Activated naive CD4-positive, alpha-beta T cell (primary cell): ENCODE measurements at places on chromosomes 3 and 15.

- DNase-seq: no peak
These were observed 21.1 kb upstream of the CMTM8 start for GRCh38 chr3:32217339-32217738.

DNA sequence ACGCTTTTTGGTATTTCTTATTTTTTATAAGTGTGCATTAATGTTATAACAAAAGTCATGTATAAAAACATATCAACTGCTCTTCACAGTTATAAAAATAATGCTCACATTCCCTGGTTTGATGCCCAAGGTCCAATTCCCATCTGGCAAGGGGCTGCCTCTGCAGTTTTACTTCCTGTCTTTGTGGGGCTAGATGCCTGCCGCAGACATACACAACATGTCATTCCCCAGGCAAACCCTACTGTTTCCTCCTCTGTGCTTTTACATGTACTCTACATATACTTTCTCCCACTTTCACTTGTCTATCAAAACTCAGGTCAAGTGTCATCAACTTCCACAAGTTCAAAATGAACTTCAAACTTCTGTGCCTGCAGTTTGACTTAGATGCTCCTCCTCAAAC, 60.5 kb upstream of the ETV5 start:
- no peak for DNase-seq

- no peak for DNase-seq
These were observed 636.1 kb downstream of the NTRK3 start for GRCh38 chr15:87620393-87620792.

DNA sequence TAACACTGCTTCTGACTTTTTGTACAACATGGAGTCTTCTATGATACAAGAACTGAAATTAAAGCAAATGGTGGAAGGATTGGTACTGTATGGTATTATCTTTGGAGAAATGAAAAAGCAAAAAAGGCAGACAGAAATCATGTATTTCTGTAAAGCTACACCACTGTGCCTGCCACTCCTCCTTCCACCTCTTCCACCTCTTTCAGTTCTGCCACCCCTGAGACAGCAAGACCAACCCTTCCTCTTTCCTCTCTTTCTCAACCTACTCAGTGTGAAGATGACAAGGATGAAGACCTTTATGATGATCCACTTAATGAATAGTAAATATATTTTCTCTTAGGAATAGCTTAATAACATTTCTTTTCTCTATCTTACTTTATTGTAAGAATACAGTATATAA, 57.0 kb downstream of the CD200 start:
- no peak for DNase-seq

DNA sequence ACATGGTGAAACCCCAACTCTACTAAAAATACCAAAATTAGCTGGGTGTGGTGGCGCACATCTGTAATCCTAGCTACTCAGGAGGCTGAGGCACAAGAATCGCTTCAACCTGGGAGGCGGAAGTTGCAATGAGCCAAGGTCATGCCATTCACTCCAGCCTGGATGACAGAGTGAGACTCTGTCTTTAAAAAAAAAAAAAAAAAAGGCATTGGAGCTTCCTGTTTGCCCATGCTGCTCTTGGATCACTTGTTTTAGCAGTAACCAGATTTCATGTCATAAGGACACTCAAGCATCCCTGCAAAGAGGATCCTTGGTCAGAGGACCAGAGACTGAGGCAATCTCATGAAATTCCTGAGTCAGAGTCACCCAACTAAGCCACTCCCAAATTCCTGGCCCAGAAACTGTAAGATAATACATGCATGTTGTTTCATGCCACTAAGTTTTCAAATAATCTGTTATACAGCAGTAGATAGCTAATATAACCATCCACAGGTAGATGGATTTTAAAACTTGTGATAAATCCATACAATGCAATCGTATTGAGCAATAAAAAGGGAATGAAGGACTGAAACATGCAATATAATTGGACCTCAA, 82.0 kb upstream of the XXYLT1 start:
- no peak for DNase-seq

- no peak for DNase-seq
These were observed 219.0 kb upstream of the CD96 start for GRCh38 chr3:111323019-111323418.

GRCh38 chr3:80535286-80535685, 767.5 kb upstream of the ROBO1 start:
- no peak for DNase-seq

DNA sequence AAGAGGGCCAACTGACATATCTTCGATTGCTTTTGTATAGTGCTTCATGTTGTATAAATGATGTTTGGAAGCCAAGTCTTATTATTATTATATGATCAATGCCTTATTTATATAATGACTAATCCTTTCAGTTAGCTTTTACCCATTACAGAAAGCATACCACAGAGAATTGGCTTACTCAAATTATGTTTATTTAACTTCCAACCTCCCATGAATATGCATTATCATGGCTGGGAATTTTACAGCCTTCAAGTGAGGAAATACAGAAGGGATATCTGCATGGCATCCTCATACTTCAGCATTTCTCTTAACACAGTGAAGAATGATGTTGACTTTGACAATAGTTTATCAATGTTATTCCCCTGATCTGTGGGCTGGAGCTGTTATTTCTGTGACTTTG, 225.9 kb upstream of the GAP43 start:
- DNase-seq: no peak

DNA sequence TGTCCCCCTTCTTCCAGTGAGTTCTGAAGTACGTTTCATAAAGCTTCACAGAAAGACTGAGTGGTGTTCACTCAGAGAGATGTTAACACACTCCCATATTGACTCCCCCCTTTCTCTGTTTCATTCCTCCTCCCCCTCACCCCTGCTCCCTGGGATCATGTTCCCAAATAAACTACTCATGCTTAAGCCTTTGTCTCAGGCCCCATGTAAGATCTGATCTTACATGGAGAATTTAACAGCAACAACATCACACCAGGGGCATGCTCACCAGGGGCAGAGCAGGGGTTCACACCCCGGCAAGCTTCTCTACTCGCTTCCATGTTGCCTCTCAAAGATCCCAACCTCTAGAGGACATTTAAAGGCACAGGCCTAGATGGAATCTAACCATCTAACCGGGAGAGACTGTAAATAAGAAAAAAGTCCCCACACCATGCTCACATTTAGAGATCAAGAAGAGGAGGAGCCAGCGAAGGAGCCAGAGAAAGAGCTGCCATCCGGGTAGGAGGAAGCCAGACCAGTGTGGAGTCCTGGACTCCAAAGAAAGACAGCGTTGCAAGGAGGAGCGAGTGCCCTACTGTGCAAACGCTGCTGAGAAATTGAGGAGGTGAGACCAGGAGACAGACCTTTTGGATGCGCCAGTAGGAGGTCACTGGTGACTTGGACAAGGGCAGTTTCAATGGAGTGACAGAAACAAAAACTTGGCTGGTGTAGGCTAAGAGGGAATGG, 21.4 kb upstream of the SRP14 start:
- no peak for DNase-seq
